WTC11 (cell line): ENCODE measurements at places on chromosomes 5 and 9.

DNA sequence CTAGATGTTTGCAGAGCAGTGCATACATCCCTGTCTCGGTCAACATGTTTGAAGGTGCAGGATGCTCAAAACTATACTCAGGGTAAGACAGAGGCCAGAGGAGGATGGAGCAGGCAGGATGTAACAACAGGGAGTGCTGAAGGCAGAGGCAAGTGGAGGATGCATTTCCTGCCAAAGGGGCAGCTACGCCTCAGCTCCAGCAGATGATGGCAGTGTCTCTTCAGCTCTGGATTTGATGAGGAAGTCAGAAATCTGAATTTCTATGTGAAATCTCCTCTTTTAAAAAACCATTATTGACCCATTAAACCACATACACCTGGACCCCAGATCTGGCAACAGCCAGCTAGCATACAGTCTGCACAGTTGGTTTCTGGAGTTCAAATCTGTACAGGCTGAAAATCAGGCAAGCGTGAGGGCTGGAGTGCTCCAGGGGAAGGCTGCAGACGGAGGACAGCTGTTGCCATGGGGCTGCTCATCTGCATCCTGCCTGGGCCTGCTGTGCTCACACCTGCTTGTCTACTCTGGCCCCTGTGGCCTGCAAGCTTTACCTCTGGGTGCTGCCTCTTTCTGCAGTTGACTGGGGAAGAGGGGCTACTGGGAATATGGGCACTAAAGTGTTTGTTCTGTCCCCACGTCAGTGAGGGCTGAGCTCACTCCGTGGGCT, 152.9 kb upstream of the SLC28A3 start:
- peak; percentile 25 for DNase-seq
- H3K4me1 ChIP-seq: peaks cover 12% of the 10 kb centered on the region
- no peaks in the 10 kb centered on the region for H3K36me3 ChIP-seq
- H3K27me3 ChIP-seq: no peaks in the 10 kb centered on the region; the same call in 1 of the 2 replicates
- no peak overlapping the region for H3K4me3 ChIP-seq

- no peak overlapping the region for H3K27ac ChIP-seq
- no peak overlapping the region for H3K4me3 ChIP-seq
- H3K27me3 ChIP-seq: no peaks in the 10 kb centered on the region
- no peaks in the 10 kb centered on the region for H3K4me1 ChIP-seq
These were observed 55.3 kb downstream of the IL33 start for GRCh38 chr9:6270896-6271295.

- H3K4me3 ChIP-seq: no peak overlapping the region
- H3K4me1 ChIP-seq: peaks cover 5% of the 10 kb centered on the region
- no peak overlapping the region for H3K27ac ChIP-seq
- no peaks in the 10 kb centered on the region for H3K27me3 ChIP-seq
- H3K36me3 ChIP-seq: no peaks in the 10 kb centered on the region
- DNase-seq: no peak
These were observed 440.4 kb downstream of the DMRT2 start for GRCh38 chr9:1490341-1491232.

DNA sequence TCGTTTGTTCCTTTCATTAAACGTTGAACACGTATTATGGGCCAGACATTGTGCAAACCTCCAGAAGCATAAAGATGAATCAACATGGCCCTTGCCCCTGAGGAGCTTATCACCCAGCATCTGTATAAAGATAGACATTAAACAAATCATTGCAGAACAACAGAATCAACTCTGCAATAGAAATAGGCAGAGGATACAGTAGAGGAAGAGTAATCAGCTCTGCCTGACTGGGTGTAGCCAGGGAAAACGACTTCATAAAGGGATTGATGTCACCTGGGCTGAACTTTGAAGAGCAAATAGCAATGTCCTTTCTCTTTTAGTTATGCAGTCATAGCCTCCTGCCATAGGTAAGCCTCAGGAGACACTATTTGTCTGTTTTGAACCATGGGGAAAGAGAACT, 13.4 kb downstream of the RGS7BP start:
- no peaks in the 10 kb centered on the region for H3K27me3 ChIP-seq
- no peak overlapping the region for H3K27ac ChIP-seq
- H3K4me3 ChIP-seq: no peak overlapping the region
- no peaks in the 10 kb centered on the region for H3K36me3 ChIP-seq
- DNase-seq: no peak

GRCh38 chr5:6634788-6635430, 1.7 kb downstream of the SRD5A1 start:
- DNase-seq: no peak
- H3K27me3 ChIP-seq: no peaks in the 10 kb centered on the region
- peaks cover 16% of the 10 kb centered on the region for H3K4me1 ChIP-seq
- H3K27ac ChIP-seq: no peak overlapping the region
- H3K36me3 ChIP-seq: peaks cover 24% of the 10 kb centered on the region

- no peak for DNase-seq
- peaks cover 16% of the 10 kb centered on the region for H3K4me1 ChIP-seq
- no peaks in the 10 kb centered on the region for H3K36me3 ChIP-seq
These were observed 470.8 kb downstream of the ENC1 start for GRCh38 chr5:74169701-74170100.

GRCh38 chr9:34638138-34638445, 505 bp upstream of the SIGMAR1 start:
- H3K4me3 ChIP-seq: peak overlapping the region; percentile 83
- H3K4me1 ChIP-seq: peaks cover 22% of the 10 kb centered on the region
- H3K27ac ChIP-seq: peak overlapping the region; percentile 3
- H3K36me3 ChIP-seq: peaks cover 4% of the 10 kb centered on the region
- DNase-seq: no peak

DNA sequence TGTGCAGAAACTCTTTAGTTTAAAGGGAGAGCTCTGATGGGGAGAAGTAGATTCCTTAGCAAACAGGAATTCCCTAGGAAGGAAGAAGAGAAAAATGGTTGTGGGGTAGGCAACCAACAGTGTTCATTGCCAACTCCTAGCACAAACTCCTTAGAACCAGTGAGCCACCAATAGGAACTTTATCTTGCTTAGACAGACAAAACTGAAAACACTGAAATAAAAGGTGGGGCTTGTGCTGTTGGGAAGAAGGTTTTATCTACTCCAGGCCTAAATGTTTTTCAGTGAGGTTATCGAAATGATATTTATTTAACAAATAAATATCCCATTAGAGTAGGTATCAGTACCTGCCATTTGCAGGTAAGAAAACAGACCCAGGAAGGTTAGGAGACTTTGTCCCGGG, 7.7 kb upstream of the GLRX start:
- H3K4me3 ChIP-seq: no peak overlapping the region
- no peak for DNase-seq
- no peak overlapping the region for H3K27ac ChIP-seq
- peaks cover 5% of the 10 kb centered on the region for H3K4me1 ChIP-seq
- no peaks in the 10 kb centered on the region; the same call in 1 of the 2 replicates for H3K27me3 ChIP-seq
- no peaks in the 10 kb centered on the region for H3K36me3 ChIP-seq

- H3K4me3 ChIP-seq: no peak overlapping the region
- peaks cover 54% of the 10 kb centered on the region for H3K27me3 ChIP-seq
- peaks cover 9% of the 10 kb centered on the region for H3K4me1 ChIP-seq
- H3K36me3 ChIP-seq: peaks cover 5% of the 10 kb centered on the region; the same call in 1 of the 2 replicates
- no peak for DNase-seq
- H3K27ac ChIP-seq: no peak overlapping the region
These were observed 178.4 kb downstream of the FAM114A2 start for GRCh38 chr5:153860195-153860886.

DNA sequence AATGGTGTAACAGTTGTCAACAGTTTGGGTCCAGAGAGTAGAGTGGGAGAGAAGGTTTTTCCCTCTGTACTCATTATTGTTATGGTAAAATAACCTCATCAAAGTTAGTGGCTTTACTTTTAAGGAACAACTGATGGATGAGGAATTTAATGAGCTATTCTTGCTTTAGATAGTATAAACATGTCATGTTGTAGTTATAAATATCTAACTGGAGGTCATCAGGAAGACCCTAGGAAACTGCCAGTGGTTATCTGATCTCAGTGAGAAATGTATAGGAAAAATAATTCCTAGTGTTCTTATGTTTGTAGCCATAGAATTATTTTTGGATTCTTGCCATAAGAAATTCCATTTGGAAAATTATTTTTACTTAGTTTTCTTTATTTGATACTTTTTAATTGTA, 4.1 kb downstream of the ERCC6L2 start:
- H3K4me3 ChIP-seq: no peak overlapping the region
- peaks cover 18% of the 10 kb centered on the region for H3K36me3 ChIP-seq
- no peaks in the 10 kb centered on the region for H3K27me3 ChIP-seq
- peaks cover 9% of the 10 kb centered on the region for H3K4me1 ChIP-seq
- DNase-seq: no peak
